ENCODE measurements at places on chromosomes 11 and 22.

DNA sequence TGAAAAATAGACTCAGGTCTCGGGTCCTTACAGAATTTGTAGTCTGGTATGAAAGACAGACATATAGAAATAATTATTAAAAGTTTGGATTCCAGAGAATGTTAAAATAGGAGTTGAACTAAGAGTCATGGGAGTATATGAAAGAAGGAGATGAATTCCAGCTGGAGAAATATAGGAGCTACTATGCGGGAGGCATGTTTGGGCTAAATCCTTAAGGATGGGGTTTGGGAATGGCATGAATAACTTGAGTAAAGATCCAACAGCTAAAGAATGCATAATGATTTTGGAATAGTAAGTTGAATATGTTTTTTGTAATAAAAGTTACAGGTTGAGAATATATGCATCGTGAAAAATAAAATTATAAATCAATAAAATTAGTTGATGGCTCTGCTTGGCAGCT lies 129.4 kb upstream of the SLC5A12 start:
- DNase-seq = no peak

- DNase-seq = no peak
Observed at GRCh38 chr22:45493286-45493771, 9.4 kb upstream of the FBLN1 start.

DNA sequence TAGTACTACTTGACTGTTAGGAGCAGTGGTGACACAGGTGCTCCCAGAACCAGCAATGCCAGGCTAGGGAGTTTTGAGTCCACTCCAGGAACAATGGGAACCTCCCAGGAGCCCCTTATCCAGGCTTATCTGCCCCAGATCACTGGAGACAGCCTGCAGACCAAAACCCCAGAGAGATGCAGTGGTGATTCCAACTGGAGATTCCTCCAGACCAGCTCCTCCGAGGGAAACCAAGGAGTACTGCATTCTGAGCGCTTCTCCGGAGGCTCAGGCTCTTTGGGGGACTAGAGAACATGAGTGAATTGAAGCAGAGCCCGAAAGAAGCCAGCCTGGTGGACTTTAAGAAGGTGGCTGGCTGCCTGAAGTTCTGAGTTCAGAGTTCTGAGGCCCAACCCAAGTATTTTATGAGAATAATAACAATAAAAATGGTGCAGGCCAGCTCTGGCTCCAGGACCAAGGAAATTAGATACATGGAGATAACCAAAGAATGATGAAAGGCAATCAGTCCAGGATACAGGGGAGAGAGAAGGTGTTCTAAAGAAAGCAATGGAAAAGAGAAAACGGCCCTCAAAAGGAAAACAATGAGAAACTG lies 1.3 kb upstream of the TMEM25 start:
- DNase-seq = no peak

DNA sequence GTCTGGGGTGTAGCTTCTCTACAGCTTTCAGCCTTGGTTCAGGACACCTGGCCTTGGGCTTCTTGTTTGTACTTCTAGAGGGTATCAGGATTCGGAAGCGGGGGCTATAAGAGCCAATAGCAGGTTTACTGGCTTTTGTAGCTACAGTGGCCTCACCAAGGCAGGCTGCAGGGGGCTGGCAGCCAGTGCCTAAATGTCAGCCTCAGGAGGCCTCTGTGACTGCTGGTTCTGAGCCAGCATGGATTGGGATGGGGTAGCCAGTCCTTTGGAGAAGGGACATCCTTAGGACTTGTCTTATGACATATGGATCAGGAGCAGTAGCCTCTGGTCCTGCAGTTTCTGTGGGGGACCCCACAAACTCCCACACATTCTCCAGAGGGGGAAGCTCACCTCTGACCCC lies 29.9 kb downstream of the EIF3F start:
- DNase-seq = no peak

DNA sequence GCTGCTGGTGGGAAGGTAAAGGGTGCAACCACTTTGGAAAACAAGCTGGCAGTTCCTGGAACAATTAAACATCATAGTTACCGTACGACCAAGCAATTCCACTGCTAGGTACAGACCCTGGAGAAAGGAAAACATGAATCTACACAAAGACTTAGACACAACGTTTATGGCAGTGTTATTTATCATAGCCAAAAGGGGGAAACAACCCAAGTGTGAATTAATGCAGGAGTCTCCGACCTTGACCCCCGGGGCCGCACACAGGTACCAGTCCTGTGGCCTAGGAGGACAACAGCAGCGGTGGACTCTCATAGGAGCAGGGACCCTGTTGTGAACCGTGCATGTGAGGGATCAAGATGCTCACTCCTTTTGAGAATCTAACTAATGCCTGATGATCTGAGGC lies 22.5 kb downstream of the PRDM10 start:
- DNase-seq = no peak

GRCh38 chr11:113106507-113106906 lies 145.3 kb downstream of the NCAM1 start:
- DNase-seq = no peak

GRCh38 chr11:32829157-32829679 lies 509 bp upstream of the PRRG4 start:
- DNase-seq = no peak

DNA sequence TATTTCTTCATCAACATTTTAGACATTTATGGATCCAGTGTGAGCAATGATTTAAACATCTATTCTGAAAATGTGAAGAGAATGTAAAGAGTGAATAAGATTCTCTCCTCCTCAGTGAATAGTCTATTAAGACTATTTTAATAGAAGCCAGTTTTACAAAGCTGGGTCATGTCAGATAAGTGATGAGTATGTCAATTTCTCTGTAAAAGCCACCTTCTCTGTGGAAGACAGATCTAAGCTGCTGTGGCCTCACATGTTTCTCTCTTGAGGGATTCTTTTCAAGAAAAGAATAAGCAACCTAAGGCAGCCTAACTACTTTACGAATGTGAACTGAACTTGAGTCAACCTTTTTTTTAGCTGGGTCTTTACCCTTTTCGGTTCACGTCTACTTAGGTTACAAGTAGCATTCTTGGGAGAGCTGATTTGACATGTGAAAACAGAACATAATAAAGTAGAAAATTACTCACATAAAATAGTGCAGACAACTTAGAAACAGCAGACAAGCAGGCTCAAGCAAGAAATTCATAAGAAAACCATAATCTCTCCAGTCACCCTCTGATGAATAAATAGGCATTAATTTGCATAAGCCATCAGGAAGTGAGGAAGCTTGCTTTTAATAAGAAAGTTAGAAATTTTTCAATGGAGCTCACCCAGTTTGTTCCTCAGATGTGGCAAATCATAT lies 9.9 kb downstream of the CTSC start:
- no peak for DNase-seq

- DNase-seq = no peak
Observed at GRCh38 chr11:34972892-34973291, 56.5 kb downstream of the PDHX start.

DNA sequence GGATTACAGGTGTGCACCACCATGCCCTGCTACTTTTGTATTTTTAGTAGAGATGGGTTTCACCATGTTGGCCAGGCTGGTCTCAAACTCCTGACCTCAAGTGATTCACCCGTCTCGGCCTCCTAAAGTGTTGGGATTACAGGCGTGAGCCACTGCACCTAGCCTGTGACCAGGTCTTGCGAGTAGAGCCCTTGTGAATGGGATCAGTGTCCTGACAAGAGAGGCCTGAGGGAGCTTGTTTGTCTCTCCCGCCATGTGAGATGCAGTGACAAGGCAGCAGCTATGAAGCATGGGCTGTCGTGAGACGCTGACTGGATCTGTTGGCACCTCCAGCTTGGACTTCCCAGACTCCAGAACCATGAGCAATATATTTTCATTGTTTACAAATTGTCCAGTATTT lies 69.3 kb downstream of the LRRC32 start:
- no peak for DNase-seq

DNA sequence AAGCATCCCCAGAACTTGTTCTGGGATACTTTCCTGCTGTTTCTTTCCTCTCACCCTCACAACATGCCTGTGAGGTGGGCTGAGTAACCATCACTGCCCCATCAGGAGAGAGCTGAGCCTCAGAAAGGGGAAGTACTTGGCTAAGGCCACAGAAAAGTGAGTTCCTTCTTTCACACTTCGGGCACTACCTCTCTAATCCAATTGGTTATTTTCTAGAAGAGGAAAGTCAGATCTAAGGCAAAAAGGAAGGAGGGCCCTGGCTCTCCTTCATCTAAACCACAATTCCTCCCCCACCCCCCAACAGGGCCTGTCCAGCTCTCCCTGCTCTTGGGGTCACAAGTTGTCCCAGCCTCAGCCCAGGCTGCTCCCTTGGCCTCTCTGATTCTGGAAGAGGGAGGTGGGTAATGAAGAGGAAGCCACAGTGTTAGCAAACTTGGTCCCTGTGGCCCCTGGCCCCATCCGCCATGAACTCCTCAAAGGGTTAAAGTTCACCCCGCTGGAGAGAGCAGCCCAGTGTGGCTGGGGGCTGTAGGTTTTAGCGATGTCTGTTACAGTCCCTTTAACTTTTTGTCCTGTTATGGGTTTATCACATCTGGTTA lies 34.0 kb downstream of the SLC22A12 start:
- DNase-seq = no peak

DNA sequence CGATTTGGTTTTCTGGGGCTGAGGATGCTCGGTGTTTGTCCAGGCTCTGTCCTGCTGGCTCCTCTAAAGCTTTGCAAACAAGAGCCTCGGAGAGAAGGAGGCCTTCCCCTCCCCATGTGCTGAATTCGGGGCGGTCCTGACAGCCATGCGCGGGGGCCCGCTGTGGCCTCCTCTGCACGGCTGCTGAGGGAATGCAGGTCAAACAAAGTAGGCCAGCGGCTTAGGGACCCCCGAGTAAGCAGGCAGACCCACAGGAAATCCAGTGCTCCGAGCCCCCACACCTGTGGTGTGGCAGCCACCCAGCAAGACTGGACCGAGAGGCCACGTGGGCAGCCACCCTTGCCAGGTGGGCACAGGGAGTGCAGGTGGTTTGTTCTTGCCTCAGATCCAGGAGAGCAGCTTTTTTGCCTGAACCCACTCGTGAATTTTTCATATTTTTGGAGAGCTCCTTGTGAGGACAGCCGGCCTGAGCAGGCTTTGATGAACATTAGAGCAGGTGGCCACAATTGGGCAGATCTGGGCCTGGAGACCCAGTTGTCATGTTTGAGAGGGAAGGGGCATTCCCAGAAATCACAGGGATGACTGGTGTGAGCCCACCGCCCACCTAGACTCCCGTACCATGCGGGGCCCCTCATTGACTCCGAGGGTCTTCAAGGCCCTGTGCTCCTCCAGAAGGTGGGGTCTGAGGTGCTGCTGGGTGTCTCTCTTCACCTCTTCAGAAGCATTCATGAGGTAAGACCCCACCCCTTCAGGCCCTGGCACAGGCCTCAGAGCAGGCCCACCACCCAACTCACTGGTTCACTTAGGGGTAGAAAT lies 43.0 kb upstream of the KCNQ1OT1 start:
- DNase-seq = no peak

DNA sequence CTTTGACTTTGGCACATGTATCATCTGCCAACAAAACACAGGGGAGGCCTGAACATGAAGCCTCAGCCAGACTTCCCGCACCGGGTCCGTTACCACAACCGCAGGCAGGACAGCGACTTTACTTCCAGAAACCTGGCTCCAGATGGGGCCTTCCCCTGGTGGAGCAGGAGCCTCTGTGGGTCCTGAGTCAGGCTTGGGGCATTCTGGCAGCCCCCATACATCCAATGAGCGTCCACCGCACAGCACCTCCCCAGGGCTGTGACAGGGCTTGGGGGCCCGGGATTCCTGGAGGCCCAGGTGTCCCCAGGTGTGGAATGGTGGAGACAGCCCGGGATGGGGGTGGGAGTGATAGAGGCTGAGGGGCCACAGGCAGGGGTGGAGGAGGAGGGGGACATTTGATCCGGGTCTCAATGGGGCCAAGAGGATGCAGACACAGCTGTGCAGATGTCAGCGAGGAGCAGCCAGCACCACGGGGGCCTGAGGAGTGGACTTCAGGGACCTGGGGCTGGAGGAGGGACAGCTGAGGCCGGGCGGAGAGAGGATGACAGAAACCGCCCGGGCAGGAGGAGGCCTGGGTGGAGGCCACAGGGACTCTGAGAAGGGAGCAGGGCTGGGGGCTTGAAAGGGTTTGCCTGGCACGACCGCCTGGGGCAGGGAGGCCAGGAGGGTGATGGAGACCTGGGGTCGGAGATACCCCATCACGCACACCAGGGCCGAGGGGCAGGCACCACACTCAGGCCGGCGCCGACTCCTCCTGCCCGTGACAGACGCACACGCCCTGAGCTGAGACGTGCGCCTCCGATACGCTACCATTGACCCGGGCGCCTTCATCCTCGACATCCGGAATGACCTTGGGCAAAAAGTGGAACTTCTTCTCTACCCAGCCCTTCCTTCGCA lies 8.6 kb downstream of the TTLL8 start:
- no peak for DNase-seq

DNA sequence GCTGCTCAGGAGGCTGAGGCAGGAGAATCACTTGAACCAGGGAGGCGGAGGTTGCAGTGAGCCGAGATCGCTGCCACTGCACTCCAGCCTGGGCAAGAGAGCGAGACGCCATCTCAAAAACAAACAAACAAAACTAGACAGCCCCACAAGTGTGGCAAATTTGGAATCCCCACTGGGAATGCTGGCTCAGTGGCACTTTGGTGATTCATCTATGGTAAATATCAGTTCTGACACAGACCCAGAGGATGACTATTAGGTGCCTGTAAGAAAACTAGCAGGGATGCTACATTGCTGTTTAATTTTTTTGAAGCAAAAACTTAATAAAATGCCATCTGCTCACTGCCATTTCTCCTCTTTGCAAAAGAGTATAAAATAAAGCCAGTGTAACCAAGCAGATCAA lies 107.9 kb downstream of the NAT10 start:
- no peak for DNase-seq

DNA sequence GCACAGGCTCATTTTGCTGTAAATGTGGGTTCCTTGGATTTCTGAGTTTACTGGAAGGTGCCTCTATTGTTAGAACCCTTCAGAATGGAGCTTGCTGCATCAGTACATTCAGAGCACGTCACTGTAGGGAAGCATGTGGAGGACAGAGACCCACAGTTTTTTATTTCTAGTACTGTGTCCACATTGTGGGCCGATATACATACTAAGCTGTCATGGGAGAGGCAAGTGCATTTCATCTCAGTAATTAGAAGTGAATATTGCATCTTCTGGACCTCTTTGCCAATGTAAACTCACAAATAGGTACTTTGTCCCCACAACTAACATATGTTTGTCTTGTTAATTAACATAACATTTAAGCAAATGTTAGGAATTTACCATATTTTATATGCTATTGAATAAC lies 139.7 kb downstream of the NAV2 start:
- no peak for DNase-seq

- no peak for DNase-seq
Observed at GRCh38 chr22:41968601-41969000, 642 bp upstream of the SEPTIN3 start.

DNA sequence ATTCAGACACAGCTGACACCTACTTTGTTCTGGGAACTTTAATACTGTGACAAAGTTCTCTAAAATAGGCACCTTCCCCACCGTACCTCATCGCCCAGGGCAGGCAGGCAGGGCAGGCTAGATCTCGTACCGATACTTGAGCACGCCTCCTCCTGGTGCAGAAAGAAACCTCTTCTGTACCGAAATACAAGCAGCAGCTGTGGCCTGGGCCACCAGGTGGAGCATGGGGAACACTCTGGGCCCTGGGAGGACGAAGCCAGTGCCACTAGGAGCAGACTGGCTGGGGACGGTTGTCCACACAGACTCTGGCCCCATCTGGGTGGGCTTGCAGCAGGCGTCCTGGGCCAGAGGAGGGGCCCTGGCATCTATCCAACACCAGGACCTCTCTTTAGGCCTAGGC lies 12.8 kb downstream of the PMM1 start:
- DNase-seq = peak; percentile 25
